ENCODE measurements at places on chromosomes 12 and 14. TPM values are rescaled to one million over a fixed set of nuclear protein-coding genes. Genes with fewer than 3 reads are reported as not detected.
A peak's percentile ranks its signal among the peaks of the same experiment; 100 is the strongest.

- peak; percentile 16 for DNase-seq
Measured at GRCh38 chr14:76546426-76547221, 170.7 kb downstream of the ESRRB start.

GRCh38 chr14:61925043-61925442 is 162.8 kb downstream of the SNAPC1 start:
- no peak for DNase-seq

GRCh38 chr14:60905923-60906322 is 75.0 kb downstream of the TRMT5 start:
- no peak for DNase-seq

GRCh38 chr12:12181511-12181910 is 85.3 kb downstream of the LRP6 start:
- no peak for DNase-seq

Gene CLEC4C
- 0.07 TPM for polyA plus RNA-seq

Gene RBM25
- polyA plus RNA-seq, result 124 TPM

Gene BMP4
- 40.0 TPM for polyA plus RNA-seq

Gene RPS6KL1
- 5.4 TPM for polyA plus RNA-seq
